Naive thymus-derived CD4-positive, alpha-beta T cell (primary cell): ENCODE measurements at places on chromosomes 2 and 18. TPM values are rescaled to one million over a fixed set of nuclear protein-coding genes. Genes with fewer than 3 reads are reported as not detected.

Gene ANKRD53
- not detected for polyA plus RNA-seq

Gene LCT
- polyA plus RNA-seq: not detected

Gene POTEI
- not detected for polyA plus RNA-seq

Gene PRSS56
- not detected for polyA plus RNA-seq

Gene CHRNG
- 0.10 TPM for polyA plus RNA-seq

Gene RESP18
- polyA plus RNA-seq: not detected

GRCh38 chr18:40925071-40925541 is 1029.9 kb upstream of the PIK3C3 start:
- no peak for DNase-seq
- no peaks in the 10 kb centered on the region for H3K4me1 ChIP-seq
- H3K36me3 ChIP-seq: no peaks in the 10 kb centered on the region
- no peak overlapping the region for H3K4me3 ChIP-seq
- no peak overlapping the region for H3K27ac ChIP-seq

GRCh38 chr2:150639383-150639782 is 151.9 kb upstream of the RND3 start:
- H3K36me3 ChIP-seq: no peaks in the 10 kb centered on the region
- H3K4me3 ChIP-seq: no peak overlapping the region
- H3K27me3 ChIP-seq: no peaks in the 10 kb centered on the region
- no peak overlapping the region for H3K27ac ChIP-seq
- DNase-seq: no peak

DNA sequence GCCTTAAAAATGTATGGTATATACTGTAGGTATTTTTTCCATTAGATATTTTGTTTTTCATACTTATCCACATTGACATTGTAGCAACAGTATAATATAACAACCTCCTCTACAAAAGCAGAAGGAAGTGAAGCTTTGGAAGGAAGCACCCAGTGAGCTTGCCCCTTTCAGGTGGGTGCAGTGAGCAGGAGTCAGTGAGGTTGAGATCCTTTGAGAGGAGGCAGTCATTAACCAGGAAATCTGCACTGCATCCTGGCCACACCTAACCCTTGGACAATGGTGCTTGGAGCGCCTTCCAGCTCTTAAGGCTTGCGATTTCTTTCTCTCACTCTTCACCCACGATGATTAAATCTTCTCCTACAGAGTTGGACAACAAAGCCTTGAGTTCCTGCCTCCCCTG is 13.9 kb downstream of the IL37 start:
- H3K4me3 ChIP-seq: no peak overlapping the region
- no peak overlapping the region for H3K27ac ChIP-seq
- H3K36me3 ChIP-seq: no peaks in the 10 kb centered on the region
- H3K4me1 ChIP-seq: peaks cover 16% of the 10 kb centered on the region

- no peak overlapping the region for H3K27ac ChIP-seq
- DNase-seq: no peak
- H3K36me3 ChIP-seq: no peaks in the 10 kb centered on the region
- no peaks in the 10 kb centered on the region for H3K4me1 ChIP-seq
- no peak overlapping the region for H3K4me3 ChIP-seq
- H3K27me3 ChIP-seq: no peaks in the 10 kb centered on the region
These were observed 17.4 kb upstream of the SCG2 start for GRCh38 chr2:223619486-223620129.

DNA sequence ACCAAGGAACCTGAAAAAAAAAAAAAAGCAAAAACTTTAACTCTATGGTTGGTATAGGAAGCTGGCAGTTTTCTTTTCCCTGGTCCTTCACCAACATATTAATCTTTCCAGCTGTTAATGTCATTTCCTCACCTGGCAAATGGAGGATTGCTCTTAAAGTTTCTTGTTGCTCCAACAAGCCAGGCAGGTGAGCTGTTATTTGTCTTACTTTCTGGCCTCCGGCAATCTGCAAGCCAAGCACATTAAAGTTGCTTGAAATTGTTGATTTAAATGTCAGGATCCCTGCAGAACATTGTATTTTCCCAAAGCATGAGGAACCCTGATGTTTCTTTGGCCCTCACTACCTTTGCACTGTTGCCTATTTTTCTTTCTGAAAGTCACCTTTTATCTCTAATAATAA is 664.9 kb downstream of the METTL4 start:
- no peaks in the 10 kb centered on the region for H3K36me3 ChIP-seq
- no peak overlapping the region for H3K27ac ChIP-seq
- DNase-seq: no peak
- no peaks in the 10 kb centered on the region for H3K27me3 ChIP-seq
- H3K4me3 ChIP-seq: no peak overlapping the region
- H3K4me1 ChIP-seq: no peaks in the 10 kb centered on the region

- H3K27ac ChIP-seq: no peak overlapping the region
- no peak overlapping the region for H3K4me3 ChIP-seq
- peaks cover 3% of the 10 kb centered on the region for H3K4me1 ChIP-seq
- no peaks in the 10 kb centered on the region for H3K36me3 ChIP-seq
- no peaks in the 10 kb centered on the region for H3K27me3 ChIP-seq
These were observed 17.5 kb downstream of the SLC4A3 start for GRCh38 chr2:219644801-219645480.

DNA sequence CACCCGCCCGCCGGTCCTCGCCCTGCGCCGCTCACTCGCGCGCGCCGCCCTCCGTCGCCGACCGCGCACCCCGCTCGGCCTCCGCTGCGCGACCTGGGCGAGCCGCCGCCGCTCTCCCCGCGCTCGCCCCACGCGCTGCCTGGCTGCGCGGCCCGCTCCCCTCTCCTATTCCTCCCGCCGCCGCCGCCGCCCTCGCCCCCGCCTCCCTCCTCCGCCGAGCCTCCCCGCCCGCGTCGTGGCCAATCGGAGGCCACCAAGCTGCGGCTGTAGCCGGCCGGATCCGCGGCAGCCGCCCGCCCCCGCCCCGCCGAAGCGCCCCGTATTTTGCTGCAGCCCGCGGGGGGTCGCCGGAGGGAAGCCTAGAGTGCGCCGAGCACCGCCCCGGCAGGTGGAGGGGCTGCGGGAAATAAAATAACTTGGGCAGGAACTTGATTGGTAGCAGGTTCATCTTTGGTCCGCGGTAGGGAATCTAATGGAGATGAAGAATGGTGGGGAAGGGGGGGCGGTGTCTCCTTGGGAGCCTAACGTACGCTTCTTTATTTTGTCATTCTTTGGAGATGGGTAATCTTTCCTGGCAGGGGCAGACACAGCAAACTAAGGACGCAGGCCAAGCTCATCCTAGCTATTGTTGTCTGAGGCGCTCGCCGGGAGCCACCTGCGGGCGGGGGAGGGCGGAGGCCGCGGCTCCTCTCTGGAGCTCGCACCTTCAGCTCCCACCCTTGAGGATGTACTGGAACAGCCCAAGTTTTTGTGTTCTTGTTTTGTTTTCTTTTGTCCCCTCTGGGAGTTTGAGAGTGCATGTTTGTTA is 1.1 kb upstream of the CDH2 start:
- H3K4me3 ChIP-seq: no peak overlapping the region
- no peaks in the 10 kb centered on the region for H3K36me3 ChIP-seq
- H3K27me3 ChIP-seq: peaks cover 4% of the 10 kb centered on the region

DNA sequence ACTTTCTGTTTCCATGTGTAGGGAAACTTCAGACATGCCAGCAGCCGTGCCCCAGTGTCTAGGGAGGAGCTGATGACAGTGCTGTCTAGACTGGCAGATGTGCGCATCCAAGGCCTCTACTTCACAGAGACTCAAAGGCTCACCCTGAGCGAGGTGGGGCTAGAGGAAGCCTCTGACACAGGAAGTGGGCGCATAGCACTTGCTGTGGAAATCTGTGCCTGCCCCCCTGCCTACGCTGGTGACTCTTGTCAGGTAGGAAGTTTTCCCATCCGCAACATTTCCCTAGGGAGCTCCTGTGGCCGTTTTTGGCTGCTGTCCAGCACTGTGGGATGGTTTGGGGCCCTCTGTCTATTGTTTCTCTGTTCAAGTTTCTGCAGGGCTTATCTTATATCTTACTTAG is 143.1 kb upstream of the TTC39C start:
- peak overlapping the region; percentile 25 for H3K27ac ChIP-seq
- H3K4me3 ChIP-seq: no peak overlapping the region
- peaks cover 52% of the 10 kb centered on the region for H3K4me1 ChIP-seq
- H3K36me3 ChIP-seq: no peaks in the 10 kb centered on the region
